ENCODE measurements at places on chromosomes 13 and 19.

DNA sequence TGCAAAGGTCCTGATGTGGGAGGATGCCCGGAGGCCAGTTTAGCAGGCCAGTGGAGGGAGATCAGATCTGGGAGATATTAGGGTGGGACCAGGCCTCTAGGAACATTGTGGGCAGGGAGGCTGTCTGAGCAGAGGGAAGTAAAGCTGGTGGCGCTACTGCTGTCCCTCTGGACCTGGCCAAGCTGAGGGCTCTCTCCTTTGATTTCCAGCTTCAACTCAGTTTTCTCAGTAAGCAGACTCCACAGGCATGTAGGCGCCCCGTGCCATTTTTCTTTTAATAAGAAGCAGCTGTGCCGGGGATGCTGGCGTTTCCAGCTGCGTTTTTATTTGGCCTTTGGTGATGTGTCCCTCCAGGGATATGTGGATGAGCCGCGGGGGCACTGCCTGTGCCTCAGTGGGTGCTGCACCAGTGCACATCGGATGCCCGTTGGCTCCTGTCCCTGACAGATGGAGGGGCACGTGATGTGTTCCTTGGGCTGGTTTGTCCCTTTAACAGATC is 6.7 kb downstream of the DNM2 start:
- no peak for DNase-seq

DNA sequence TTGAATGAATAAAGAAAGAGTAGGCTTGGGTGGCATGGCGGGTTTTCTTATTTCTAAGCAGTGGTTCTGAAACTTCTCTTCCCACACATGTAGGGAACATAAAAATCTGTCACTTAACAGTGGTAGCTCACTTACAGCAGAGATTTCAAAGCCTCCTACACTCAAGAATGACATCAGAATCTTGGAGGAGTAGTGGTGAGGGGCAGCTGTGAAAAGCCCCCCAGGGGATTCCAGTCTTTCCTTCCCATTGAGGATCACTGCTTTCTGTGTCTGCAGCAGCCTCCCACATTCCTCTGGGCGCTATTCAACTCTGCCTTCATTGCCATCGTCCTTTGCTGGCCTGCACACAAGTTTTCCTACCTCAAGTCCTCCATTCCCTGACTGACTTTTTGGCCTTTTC is 8.6 kb upstream of the NEK5 start:
- no peak for DNase-seq

DNA sequence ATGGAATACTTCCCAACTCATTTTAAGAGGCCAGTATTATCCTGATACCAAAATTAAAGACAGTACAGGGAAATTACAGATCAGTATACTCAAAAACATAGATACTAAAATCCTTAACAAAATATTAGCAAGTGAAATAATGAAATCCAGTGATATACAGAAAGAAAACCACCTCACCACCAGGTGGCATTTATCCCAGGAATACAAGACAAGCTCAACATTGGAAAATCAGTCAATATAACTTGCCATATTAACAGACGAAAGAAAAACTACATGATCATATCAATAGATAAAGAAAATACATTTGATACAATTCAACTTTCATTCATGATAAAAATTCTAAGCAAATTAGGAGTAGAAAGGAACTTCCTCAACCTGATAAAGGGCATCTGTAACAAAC is 6.7 kb upstream of the GNA15 start:
- DNase-seq = no peak

DNA sequence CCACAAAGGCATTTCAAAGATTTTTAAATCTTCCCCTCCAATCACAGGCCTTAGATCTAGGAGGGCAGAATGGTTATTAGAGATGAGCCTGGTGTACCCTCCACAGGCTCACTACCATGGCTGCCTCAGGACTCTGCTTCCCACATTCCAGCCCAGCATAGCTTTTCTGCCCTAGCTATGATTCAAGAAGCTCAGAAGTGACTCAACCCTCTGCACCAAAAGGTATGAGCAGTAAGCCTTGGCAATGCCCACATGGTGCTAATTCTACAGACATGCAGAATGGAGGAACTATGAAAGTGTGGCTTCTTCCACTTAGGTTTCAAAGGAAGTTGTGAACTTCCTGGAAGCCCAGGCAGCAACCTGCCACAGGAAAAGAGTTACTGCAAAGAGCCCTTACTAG is 786.2 kb downstream of the SLITRK6 start:
- no peak for DNase-seq

DNA sequence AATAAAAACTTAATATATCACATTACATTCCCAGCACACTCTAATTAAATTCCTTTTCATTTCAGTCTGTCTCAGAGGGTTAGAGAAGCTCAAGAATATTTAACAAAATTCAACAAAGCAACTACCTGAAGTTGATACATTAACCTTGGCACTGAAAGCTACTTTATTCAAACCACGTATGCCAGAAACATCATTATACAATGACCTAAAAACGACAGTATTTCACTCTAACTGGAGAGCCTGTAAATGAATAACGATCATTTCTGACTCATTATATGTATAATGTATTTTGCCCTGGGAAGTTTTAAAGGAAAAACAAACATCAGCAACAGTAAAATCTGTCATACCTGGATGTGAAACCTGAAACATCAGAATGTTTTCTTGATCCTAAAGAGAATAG is 270.1 kb downstream of the SLITRK5 start:
- DNase-seq = no peak

GRCh38 chr19:47398707-47399597 is 20.4 kb downstream of the MEIS3 start:
- DNase-seq = no peak

GRCh38 chr19:45885556-45886426 is at the start of gene IRF2BP1:
IRF2BP1 (minus strand) TSS chr19:45886141; CDS start chr19:45885774, 367 bp downstream.
- peak; percentile 82 for DNase-seq

DNA sequence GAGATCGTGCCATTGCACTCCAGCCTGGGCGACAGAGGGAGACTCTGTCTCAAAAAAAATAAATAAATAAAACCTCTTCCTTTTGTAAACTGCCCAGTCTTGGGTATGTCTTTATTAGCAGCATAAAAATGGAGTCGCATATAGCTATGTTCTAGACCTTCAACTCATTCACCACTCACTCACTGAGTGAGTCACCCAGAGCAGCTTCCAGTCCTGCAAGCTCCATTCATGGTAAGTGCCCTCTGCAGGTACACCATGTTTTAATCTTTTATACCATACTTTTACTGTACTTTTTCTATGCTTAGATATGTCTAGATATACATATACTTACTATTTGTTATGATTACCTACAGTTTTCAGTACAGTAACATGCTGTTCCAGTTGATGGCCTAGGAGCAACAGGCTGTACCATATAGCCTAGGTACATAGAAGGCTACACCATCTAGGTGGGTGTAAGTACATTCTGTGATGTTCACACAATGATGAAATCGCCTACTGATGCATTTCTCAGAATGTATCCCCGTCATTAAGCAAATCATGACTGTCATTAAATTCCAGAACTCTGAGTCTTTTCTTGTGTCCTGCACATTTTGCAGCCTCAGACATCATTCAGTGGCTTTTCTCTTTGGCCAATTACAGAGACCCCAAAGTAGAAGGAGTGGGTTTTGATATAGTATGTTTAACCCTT is 13.7 kb upstream of the FARP1 start:
- DNase-seq = no peak

- DNase-seq = no peak
Observed at GRCh38 chr19:1026783-1027649, 608 bp downstream of the CNN2 start.

GRCh38 chr13:112963641-112964040 is 5.4 kb upstream of the MCF2L start:
- no peak for DNase-seq

- no peak for DNase-seq
Observed at GRCh38 chr19:47663435-47663910, 49.7 kb upstream of the EHD2 start.

DNA sequence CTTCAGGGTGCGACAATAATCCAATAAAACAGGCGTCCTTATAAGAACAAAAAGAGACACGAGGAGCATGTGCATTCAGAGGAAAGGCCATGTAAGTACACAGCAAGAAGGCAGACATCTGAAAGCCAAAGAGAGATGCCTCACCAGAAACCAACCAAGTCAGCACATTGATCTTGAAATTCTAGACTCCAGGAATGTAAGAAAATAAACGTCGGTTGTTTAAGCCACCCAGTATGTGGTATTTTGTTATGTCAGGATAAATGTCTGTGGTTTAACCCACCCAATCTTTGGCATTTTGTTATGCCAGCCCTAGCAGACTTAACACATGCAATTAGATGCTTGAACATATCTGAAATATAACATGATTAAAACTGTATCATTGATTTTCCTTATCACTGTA is 452.0 kb downstream of the SLITRK6 start:
- no peak for DNase-seq

- DNase-seq = no peak
Observed at GRCh38 chr13:81760316-81760715, 1419.4 kb upstream of the SPRY2 start.

GRCh38 chr13:75473468-75473867 is 8.5 kb downstream of the TBC1D4 start:
- DNase-seq = no peak

DNA sequence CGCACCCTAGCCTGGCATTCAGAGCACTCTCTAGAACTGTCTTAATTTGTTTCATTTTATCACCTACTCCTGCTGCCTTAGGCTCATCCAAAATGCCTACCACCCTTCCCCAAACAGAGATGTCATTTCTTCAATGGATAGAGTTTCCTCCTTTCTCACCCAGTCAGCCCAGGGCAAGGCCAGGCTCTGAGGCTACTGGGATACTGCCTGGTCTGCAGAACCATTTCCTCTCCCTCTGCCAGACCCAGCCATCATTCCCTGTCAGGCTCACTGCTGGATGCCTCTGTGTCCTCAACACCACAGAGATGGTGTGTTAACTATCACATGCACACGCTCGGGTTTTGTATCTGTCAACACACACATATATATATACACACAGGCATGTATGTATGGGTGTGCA is 47.2 kb downstream of the C13orf42 start:
- DNase-seq = no peak

GRCh38 chr19:38107129-38107528 is 116.9 kb downstream of the DPF1 start:
- DNase-seq = no peak

- no peak for DNase-seq
Observed at GRCh38 chr13:19596960-19597361, 35.6 kb upstream of the TPTE2 start.

GRCh38 chr13:108573455-108573854 is 56.0 kb upstream of the MYO16 start:
- no peak for DNase-seq

GRCh38 chr13:23321535-23322241 is 111.8 kb downstream of the SACS start:
- DNase-seq = no peak

DNA sequence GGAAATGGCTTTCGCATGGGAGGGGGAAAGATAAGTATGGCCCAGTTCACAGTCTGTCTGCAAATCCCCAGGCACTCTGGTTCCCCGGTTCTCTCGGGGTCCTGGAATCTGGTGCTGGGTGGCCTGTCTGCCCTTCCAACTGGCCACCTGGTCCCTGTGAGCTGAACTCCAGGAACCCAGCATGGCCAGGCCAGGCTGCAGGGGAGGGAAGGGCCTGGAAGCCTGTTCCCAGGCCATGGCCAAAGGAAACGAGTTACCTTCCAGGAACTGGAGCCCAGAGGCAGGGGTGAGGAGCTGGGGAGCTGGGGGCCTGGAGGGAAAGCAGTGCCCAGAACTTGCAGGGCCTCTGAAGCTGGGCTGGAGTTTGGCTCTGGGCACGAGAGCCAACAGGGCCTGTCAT is 19.1 kb upstream of the PNMA8C start:
- no peak for DNase-seq

- DNase-seq = no peak
Observed at GRCh38 chr19:18735324-18735723, 51.8 kb downstream of the CRTC1 start.

GRCh38 chr13:25887962-25888655 is 163.7 kb downstream of the SHISA2 start:
- DNase-seq = no peak

- no peak for DNase-seq
Observed at GRCh38 chr13:113397608-113398425, 33.9 kb upstream of the GRTP1 start.
